ENCODE measurements at places on chromosomes 7 and 10.

GRCh38 chr10:78248651-78249464 lies 215.2 kb downstream of the RPS24 start:
- DNase-seq: no peak

DNA sequence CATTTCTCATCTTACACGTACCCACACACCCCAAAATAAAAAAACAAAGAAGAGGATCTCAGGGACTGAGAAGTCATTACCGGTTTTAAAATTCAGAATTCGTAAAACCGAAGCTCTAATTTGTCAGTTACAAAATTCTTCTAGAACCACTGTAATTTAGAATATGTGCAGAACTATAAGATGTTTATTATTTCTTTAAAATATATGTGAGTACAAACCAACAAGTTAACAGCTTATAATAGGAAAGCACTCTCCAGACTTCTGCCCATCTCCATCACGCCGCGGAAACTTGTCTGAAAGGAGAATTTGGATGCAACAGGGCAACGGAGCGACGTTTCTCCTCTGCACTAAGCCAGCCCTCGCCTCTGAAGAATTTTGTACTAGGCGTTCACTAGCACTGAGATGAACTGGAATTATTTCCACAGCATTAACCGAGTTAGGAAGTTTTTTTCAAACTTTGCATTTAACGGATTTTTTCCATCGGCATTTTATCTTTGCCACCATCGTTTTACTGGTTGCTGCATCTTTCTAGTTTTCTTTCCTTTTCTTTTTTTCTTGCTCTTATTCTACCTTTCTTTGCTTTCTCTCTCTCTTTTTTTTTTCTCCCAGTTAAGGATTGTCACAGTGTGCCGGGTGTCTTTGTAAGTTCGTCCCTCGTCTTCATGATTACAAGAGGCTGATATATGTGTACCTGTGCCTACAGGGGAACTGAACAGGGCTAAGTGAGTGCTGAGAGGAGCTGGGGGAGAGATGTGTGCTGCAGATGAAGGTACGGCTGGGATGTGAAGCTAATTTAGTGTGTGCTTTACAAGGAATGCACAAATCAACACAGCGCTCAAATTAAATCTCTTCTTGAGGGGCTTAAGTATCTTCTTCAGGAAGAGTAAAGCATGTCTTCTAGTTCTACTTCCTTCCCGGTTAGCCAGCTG lies 295.9 kb upstream of the NFE2L3 start:
- no peak for DNase-seq

DNA sequence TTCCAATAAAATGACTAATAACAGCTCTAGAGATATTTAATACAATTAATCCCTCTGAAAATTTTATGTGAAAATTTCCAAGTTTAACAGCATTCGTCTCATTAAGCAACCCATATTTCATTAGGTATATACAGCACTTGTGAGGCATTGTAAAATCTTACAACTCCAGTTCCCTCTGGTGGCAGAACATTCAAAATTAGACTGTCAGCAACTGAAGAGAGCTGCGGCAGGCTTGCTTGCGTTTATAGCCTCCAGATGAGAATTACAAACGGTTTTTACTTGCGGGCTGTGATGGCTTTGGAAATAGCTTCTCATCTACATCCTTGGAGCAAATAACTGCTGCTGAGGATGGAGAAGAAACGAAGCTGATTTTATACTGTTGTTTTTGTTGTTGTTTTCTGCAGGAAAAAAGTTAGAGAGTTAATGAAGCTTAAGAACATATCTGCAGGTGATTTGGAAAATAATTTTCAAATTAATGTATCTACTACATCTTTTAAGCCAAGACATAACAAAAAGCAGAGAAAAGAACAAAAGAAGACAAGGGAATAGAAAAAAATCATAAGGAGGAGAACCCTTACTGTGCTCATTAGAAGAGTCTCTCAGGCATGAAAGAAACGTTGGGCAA lies 171.3 kb downstream of the MAGI2 start:
- no peak for DNase-seq

- DNase-seq: no peak
Observed at GRCh38 chr10:132575320-132576201, 38.0 kb downstream of the INPP5A start.

DNA sequence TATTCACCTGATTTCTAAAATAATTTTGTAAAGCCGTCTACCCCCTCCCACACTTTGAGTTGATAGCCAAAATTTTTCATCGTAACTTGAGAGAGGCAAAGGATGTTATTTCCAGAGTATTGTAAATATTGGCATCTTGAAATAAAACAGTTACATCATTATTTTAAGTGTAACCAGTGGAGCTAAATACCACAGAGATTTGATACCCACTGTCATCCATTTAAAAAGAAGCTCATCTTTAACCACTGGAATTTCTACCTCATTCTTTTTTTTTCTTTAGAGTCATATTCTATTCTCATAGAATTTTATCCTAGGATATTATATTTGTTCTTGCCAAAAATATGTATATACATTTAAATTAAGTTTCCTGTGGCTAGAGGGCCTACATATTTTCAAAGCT lies 48.6 kb downstream of the CAMK1D start:
- DNase-seq: no peak

DNA sequence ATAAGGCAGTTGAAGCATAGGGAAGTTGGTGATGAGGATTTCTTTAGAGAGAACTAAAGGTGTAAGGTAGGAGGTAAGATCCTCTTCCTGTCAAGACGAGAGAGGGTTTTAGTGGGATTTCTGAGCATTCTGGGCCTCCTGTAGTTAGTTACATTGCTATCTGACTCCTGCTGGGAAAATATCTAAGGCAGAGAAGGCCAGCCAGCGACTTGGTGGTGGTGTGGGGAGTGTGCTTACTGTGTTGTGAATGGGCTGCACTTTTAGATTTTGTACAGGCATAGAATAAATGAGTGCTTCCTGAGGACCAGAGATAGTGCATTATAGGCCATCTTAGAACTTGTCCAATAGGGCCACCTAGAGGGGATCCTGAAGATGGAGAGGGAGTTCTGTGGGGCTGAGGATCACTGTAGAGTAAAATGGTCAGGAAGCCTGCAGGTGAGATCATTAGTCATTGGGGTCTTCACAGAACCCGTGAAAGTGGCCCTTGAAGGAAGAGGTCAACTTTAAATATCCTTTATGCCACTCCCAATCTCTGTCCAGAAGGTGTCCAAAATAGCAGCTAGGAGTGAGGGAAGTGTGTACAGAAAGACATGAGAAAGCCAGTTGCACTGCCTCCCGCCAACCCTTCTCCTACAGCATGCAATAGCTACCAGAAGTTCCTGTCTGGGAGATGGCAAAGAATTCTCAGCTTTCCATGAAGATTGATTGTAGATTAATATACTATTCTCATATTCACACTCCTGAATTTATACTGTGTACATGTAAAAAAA lies 266.6 kb downstream of the POLR1F start:
- DNase-seq: no peak

DNA sequence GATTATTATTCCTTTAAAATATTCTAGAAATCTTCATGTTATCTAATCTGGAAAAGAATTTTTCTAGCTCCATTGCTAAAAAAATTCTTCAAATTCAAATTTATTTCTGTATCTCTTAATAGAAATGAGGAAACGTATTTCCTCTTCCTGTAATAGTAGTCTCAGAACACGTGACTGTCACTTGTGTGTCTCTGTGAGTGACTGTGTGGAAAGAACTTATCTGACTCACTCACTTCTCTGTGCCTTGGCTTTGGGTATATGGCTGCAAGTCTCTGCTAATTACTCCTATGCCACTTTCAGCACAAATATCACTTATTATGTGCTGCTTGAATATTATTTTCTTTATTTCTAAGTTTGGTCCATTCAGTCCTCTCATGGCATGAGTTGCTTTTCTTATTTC lies 132.7 kb downstream of the CNTNAP2 start:
- DNase-seq: no peak

All from epithelial cell of proximal tubule (primary cell).